ENCODE measurements at places on chromosomes 1 and 21.

- DNase-seq, result no peak
Observed at GRCh38 chr1:151479462-151479861, 20.2 kb upstream of the POGZ start.

- DNase-seq, result peak; percentile 92
Observed at GRCh38 chr1:30749691-30750583, 7.6 kb downstream of the LAPTM5 start.

DNA sequence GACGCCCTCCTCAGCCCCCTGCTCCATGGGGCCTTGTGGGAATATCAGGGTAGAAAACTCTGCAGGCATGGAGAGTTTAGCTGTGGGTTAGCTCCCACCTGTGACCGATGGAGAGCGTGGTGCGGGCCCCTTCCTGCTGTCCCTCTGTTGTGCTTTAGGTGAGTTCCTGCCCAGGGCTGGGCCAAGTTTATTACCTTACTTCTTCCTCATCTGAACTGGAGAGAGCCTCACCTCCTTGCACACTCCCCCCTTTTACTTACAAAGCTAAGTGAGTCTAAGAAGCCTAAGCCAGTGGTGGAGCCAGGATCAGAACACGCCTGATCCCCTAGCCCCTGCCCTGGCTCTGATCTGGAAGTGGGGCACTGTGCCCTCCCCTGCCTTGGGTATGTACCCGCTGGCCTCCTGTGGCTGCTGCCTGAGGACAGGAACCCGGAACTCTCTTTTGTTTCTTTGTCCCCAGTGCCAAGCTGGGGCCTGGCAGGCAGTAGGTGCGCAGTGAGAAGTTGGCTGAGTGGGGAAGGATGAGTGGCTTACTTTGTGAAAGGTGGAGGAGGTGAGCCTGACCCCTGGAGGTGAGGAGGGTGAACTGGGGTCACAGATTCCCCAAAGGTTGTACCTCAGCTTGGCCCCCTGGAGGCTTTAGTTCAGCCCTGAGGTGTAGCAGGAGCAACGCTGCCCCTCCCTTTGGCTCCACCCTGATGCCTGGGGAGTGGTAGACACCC lies 32.9 kb downstream of the ARHGEF10L start:
- DNase-seq, result peak; percentile 54

- DNase-seq, result no peak
Observed at GRCh38 chr1:74593887-74594866, 79.4 kb downstream of the ERICH3 start.

DNA sequence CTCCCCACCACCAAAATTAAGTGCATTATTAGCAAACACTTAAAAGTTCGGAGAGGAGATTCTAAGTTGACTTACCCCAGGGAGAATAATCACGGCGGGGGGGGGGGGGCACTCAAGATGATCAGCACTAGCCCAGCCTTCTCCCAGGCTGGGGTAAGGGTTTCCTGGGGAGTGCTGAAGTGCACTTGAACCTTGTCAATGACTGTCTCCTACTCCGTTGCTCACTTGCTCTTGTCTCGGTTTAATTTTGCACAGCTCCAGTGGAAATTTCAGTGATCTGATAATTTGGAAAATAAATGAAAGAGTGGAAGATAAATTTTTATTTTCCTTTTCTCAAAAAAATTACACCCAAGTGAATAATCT lies 59.2 kb downstream of the PBX1 start:
- no peak for DNase-seq

- DNase-seq, result no peak
Observed at GRCh38 chr21:16674949-16675348, 837.9 kb upstream of the CXADR start.

GRCh38 chr1:182756423-182756822 lies 33.1 kb upstream of the NPL start:
- no peak for DNase-seq

DNA sequence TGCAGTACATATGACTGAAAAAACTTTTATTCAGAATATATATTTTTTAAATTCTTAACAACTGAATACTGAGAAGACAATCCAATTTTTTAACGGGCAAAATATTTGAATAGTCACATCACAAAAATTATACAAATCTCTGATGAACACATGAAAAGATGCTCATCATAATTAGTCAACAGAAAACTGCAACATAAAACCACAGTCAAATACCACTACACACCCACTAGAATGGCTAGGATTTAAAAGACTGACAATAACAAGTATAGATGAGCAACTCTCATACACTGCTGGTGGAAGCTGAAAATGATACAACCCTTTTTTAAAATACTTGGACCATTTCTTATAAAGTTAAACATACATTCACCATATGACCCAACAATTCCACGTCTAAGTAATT lies 87.7 kb upstream of the TNFSF4 start:
- DNase-seq, result no peak

DNA sequence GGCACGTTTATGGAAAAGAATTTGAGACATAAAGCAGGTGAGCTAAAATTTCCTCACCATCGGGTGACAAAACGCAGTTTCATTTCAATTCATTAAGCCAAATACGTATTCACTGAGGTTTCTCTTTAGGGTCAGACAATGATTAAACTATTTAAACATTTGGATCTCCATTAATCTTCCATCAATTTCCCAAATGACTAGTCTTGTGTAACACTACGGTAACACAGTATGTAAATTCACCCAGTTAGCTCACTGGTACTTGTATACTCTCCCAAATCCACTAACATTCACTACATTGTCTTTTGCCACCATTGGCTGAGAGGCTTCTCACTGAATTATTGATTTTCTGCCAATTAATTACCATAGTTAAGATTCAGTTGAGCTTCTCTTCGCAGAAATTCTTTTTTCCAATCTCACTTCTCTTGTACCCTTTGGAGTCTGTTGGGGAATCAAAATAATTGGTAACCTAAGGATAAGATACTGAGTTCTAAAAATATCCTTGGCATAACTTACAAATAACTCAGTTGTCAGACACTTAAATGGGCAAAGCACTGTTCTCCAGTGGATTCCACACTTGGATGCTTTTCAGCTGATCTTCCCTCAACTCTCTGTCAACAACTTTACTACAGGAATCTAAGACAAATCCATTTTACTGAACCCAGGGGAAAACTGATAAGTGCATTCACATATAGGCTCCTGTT lies 40.7 kb downstream of the SIPA1L2 start:
- DNase-seq, result no peak

DNA sequence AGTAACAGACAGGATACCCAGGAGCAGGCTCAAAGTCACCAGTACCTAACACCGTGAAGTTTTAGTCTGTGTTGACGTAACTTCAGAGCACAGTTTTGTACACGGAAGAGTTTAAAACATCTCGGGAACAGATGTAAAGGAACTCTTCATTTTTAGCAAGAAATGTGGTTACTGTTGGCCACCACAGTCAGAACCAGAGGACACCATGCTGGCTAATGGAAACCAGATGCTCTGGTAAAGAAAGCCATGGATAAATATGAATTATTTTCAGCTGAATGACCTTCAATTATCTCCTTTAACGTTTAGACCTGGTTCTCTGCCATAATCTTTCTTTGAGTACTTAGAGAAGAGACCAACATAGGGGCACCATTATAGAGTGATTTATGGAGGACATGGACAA lies 115.9 kb downstream of the NTMT2 start:
- DNase-seq, result no peak

DNA sequence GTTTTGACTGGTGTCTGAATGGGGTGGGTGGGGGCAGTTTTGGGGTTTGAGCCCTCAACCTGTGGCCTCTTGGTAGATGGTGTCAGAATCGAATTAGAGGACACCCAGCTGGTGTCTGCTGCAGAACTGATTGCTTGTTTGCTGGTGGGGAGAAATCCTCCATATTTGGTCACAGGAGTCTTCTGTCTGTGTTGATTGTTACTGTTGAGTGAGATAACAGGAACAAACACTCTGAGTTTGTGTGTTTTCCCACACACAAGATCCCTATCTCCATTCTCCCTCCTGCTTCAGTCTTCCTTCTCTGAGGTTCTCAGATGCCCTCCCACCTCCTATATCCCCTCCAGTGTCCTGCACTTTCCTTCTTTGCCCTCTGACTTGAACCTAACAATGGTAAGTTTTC lies 19.1 kb upstream of the CGN start:
- no peak for DNase-seq
